ENCODE measurements at places on chromosomes 6 and 20.
A peak's percentile ranks its signal among the peaks of the same experiment; 100 is the strongest.

GRCh38 chr6:79943133-79943532 lies 4.2 kb downstream of the ELOVL4 start:
- DNase-seq: no peak

GRCh38 chr20:34529742-34530141 lies 13.5 kb downstream of the DYNLRB1 start:
- DNase-seq: no peak

GRCh38 chr6:89975991-89976693 lies 81.9 kb downstream of the GJA10 start:
- DNase-seq: peak; percentile 46

DNA sequence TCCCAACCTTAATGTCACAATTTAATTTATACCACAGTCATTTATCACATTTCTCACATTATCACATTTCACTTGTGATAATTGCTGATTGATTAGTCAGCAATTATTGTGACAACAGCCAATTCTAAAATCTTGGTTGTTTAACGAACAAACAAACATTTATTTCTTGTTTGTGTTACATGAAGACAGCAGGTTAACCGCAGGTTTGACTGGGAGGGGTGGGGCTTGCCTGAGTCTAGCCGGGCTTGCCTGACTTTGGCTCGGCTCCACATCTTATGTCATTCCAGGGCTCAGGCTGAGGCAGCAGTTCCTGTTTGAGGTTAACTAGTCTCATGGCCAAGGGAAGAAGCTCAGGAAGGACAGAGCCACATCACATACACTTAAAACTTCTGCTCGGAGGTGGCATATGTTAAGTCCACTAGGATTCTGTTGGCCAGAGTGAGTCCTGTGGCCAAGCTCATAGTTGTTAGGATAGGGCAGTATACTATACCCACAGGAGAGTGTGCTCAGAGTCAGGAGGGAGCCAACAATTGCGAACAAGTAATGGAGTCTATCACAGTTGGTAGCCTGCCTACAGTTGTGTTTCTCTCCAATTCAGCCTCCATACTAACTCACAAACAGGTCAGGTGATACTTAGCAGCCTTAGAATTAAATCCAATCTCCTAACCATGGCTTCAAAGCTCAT lies 90.0 kb upstream of the IFNGR1 start:
- peak; percentile 32 for DNase-seq

- no peak for DNase-seq
These were observed 196.3 kb upstream of the UST start for GRCh38 chr6:148550569-148550968.

DNA sequence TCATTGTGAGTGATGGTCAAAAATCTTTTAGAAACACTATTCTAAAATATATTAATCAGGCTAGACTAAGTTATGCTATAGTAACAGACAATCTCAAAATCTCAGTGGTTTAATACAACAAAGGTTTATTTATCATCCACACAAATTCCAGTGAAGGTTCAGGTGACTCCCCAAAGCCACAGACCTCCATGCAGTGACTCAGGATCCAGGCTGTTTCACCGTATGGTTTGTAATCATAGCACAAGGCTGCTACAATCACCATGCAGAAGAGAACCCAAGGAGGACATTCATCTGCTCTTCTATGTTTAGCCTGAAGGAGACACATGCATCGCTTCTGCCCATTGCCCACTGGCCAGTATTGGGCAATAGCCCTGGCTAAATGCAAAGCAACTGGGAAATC lies 46.2 kb downstream of the BFSP1 start:
- DNase-seq: no peak

- DNase-seq: no peak
These were observed 91.9 kb downstream of the PLCB4 start for GRCh38 chr20:9160757-9161156.

- no peak for DNase-seq
These were observed 3.5 kb downstream of the TBPL1 start for GRCh38 chr6:133956416-133957049.

DNA sequence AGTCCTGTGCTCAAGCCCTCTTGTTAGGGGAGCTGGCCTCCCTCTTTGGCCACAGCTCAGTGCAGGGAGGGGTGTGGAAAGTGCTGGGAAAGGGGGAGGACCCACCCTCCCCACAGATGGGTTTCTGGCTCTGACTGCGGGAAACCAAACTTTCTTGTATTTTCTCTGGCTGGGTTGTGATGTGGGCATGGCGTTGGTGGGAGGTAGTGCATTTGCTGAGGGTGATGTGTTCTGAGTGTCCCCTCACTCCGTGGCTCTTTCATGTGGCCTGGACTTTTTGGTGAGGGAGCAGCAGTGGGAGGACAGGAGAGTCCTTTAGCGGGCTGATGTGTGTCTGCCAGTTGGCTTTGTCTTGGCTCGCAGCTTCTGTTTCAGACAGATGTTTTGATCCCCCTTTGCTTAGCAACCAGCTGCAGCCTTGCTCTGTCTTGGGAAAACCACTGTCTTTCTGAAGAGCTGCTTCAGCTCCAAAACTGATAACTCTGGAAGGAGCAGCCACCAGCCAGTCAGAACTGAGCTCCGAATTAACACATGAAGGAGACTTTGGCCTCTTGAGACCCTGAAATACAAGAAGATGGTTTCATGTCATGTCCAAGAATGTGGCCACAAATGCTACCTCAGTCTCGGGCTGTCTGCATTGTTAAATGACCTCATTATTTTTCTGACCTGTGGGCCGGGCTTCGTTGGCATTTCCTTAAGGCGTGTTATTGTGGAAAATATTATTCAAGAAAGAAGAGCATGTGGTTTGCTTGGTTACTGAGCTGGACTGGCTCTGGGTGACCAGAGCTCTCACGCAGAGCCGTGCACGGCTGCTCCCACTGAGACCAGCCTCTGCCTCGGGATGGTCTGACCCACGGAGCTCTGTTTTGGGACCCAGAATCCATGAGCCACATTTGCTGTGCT lies 21.5 kb downstream of the SYNJ2 start:
- no peak for DNase-seq

DNA sequence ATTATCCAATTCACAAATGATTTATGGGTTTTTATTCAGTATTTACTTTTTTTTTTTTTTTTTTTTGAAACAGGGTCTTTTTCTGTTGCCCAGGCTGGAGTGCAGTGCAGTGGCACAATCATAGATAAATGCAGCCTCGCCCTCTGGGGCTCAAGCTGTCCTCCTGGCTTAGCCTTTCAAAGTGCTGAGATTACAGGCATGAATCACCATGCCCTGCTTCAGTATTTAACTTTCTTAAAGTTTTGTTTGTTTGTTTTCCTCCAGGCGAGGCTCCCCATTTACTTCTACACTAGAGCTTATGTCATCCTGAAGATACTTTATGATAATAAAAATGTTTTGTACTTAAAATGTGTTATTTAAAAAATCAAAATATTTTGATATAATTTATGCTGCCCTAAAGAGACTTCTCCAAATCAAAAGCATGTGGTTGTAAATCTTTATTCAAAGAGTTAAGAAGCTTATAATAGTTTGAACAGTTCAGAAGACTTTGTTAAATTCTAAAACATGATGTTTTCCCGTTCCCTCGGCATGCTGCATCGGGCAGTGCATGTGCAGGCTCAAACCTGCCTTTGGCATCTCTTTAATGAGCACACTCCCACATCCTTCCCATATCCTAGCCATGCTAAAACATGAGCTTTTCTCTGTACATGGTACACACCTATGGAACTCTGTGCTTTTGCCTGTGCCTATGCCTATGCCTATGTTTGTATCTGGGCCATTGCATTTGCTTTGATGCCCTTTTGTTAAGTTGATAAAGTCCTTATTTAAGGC lies 11.0 kb downstream of the SMPDL3A start:
- DNase-seq: no peak

DNA sequence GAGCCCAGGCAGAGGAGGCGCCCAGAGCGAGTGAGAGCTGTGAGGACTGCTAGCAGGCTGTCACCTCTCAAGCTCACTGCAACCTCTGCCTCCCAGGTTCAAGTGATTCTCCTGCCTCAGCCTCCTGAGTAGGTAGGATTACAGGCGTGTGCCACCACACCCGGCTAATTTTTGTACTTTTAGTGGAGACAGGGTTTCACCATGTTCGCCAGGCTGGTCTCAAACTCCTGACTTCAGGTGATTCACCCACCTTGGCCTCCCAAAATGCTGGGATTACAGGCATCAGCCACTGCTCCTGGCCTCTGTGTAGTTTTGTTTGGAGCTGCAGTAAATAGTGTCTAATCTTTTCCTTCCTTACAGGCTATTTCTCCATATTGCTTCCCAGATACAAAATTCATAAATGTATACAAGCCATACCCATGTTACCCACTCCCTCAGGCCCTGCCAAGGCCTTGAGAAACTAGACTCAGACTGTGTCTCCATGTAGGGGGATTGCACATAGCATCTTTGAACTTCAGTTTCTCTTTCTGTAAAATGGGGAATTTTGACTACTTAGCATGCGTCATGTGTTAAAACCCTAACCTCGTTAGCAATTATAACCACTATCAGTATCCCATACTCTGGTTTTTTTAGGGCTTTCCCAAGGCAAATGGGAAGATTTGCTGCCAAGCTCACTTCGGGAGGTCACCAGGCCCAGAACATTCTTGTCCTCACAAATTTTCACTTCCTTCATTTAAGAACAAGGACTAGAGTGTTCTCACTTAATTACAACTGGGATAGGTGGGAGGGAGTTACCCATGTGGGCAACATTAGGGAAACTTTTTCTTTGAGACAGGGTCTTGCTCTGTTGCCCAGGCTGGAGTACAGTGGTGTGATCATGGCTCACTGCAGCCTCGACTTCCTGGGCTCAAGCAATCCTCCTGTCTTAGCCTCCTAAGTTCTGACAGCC lies 67.3 kb upstream of the DDR1 start:
- DNase-seq: no peak

GRCh38 chr20:4925842-4926530 lies 75.3 kb downstream of the SLC23A2 start:
- DNase-seq: no peak

DNA sequence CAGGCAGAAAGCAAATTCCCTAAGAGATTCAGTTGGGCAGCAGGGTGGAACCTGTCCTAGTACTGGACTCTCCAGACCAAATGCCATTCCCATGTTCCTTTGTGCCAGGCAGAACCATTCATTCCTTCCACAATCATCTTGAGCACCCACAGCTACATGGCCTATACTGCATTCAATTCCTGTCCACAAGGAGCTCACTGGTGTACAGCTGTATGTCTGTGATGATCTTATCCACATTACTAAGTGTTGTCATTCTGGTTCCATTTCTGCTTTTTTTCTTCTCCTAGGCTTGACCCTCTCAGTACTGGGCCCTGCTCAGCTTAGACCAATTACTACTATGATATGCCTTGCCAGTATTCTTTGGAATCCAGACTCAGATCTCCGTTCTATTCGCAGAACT lies 27.5 kb downstream of the MAN1A1 start:
- no peak for DNase-seq

- no peak for DNase-seq
These were observed 335.7 kb upstream of the HSF2 start for GRCh38 chr6:122063761-122064160.

- DNase-seq: no peak
These were observed 55.7 kb upstream of the PREP start for GRCh38 chr6:105458551-105458950.

- no peak for DNase-seq
These were observed 4.1 kb downstream of the BPI start for GRCh38 chr20:38308047-38308438.

DNA sequence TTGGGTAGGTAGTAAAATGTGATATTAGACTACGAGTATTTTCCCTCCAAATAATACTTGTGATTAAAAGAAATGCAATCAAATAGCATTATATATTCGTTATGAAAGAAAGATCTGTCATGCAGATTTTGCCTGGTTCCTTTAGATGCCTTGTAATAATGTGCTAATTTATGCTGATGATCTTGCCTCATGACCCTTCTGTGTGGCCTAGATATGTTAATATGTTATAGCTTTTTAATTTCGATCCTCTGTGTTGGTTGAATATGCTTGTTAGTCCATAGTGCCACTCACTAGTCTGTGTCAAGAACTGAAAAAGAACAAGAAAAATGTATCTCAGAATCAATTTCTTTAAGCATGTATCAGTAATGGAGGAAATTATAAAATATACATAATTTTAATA lies 31.9 kb downstream of the CDKAL1 start:
- peak; percentile 44 for DNase-seq

- DNase-seq: no peak
These were observed 7.8 kb downstream of the IL22RA2 start for GRCh38 chr6:137165375-137166246.

- DNase-seq: no peak
These were observed 13.9 kb upstream of the BCLAF1 start for GRCh38 chr6:136303516-136303915.

- DNase-seq: no peak
These were observed 466.6 kb upstream of the JAG1 start for GRCh38 chr20:11140359-11140758.

GRCh38 chr6:107064579-107065065 lies 36.6 kb downstream of the MTRES1 start:
- no peak for DNase-seq

GRCh38 chr6:170434117-170434820 lies 118.8 kb downstream of the PSMB1 start:
- DNase-seq: no peak

- DNase-seq: no peak
These were observed 8.3 kb downstream of the PM20D2 start for GRCh38 chr6:89154131-89154530.

DNA sequence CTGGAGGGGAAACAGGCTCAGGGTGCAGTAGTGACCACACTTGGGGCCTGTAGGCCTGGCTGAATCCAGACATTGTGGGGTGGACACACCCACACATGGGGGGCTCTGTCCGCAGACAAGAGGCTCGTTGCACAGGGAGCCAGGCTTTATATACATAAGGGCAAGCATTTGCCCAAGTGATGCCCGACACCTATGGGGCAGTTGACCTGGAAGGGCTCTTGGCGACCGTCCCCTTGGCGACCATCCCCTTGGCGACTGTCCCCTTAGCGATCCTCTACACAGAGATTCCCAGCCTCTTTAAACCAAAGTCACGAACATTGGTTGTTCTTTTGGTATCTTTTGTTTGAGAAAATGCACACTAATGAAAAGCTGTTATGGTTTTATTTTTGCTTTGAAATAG lies 2.7 kb downstream of the TOX2 start:
- DNase-seq: no peak

DNA sequence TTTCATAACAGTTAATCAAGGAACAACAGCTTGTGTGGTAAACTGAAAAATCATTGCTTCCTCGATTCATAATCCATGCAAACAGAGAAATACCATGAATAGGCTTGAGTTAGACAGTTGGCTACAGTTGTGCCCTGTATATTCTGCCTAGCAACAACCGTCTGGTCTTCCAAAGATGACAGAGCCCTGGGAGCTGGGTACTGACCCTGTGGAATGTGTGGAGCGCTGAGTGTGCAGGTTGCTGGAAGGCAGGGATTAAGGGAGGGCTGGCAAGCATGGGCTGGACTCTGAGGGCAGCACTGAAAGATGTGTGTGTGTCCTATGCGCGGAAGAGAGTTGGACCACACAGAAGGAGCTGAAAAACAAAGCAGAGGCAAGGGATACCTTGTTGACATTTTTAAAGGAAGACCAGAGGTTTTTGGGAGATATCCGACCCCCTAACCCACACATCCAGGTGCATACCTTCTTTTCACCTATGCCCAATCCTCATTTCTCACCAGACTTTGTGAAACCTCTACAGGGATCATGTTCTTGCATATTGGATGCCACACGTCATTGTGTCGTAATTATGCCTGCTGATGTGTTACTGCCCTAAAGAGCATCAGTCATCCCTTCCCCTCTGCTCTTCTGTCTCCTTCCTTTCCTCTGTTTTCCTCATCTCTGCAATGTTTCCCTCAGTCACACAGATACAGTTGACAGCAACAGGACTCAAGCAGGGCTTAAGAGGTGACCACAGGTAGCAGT lies 58.2 kb upstream of the VGLL2 start:
- no peak for DNase-seq

GRCh38 chr6:41545703-41546474 lies at the start of gene FOXP4:
Gene FOXP4, plus strand, starts transcription at chr6:41546381. Its CDS starts 19,380 bp downstream, at chr6:41565761.
- peak; percentile 86 for DNase-seq

Data from NCI-H1694 treated with DMSO at 0.1 percent for 48 hours (cell line).